ENCODE measurements at places on chromosomes 1 and 21. TPM values are rescaled to one million over a fixed set of nuclear protein-coding genes. Genes with fewer than 3 reads are reported as not detected.

DNA sequence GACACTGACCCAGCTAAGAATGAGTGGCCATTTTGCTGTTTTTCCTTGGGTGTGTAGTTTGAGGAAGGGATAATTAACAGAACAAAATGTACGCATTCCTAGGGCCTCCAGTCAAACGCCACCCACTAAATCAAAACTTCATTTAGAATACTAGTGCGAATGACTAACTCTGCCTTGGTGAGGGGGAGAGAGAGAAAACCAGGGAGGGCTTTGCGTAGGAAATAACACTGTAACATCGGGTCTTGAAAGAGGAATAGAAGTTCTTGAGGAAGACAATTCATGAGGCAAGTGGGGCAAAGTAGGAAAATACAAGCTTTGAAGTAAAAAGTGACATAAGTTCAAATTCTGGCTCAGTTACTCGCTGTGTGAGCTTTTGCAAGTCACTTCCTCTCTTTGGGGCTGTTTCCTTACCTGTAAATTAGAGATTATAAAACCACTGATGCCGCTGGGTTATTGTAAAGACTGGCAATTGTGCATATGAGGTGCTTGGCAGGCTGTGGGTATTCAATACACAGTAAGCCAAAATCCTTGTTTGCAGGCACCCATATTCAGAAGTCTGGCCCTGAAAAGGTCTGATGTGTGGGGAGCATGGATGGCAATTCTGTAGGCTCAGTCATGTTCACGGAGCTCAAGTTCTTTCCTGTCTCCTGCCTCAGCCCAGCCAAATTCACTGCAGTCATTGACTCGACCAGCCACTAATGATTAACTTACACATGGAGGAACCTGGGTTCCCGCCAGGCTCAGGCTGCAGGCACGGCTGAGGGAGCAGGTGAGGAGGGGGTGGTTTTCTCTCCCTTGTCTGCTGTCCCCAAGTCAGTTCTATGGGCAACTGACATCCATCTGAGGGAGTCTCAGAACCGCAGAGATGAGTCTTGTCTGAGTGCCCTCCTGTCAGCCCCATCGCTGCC is 140.3 kb upstream of the CSF3R start:
- DNase-seq, result no peak

- DNase-seq, result no peak
Measured at GRCh38 chr21:34362670-34363069, 1.1 kb upstream of the KCNE2 start.

GRCh38 chr1:64171797-64172281 is 31.6 kb upstream of the UBE2U start:
- no peak for DNase-seq

DNA sequence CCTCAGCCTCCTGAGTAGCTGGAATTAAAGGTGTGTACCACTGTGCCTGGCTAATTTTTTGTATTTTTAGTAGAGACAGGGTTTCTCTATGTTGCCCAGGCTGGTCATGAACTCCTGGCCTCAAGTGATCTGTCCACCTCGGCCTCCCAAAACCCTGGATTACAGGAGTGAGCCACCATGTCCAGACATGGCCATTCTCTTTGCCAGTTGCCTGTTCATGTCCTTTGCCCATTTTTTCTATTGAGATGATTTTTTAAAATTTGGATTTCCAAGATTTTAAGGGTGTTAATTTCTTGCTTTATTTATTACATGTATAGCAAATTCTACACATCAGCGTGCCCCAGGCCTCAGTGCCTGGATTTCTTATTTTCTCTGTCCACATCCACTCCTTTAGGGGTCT is 2.8 kb downstream of the POLR3GL start:
- DNase-seq, result no peak

- DNase-seq, result no peak
Measured at GRCh38 chr1:214548988-214549387, 2.4 kb downstream of the PTPN14 start.

- no peak for DNase-seq
Measured at GRCh38 chr1:44077421-44077820, 41.2 kb upstream of the KLF17 start.

GRCh38 chr1:12690156-12690555 is 25.8 kb upstream of the AADACL3 start:
- no peak for DNase-seq

DNA sequence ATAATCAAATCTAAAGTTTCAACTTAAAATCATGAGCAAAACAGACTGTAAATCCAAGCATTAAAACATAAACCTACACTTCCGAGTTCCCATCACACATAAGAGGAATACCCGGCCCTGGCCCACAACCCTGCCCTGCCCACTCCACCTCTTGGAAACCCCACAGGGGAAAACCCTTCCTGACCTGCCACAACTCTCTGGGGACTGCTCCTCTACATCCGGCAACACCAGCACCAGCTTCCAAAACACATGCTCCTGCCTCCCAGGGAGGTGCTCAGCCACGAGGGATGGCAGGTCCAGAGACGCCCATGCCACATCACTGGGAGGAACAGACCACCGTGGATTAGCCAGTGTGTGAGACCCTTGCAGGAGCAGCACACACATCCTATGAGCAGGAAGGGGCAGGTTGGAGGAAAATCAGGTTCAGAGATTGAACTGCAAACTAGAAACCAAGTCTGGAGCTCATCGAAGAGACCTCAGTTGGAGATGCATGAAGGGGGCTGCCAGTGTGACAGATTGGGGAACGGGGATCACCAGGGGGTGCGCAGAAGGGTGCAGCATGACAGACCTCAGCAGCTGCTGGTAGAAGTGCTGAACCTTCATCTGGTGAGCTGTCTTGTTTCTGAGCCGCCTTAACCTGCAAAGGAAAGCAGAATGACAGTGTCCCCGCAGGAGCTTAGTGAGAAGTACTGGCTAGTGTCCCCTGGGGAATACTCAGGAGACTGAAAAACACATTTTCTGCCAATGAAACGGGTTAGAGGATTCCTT is 25.8 kb upstream of the LSS start:
- DNase-seq, result no peak

DNA sequence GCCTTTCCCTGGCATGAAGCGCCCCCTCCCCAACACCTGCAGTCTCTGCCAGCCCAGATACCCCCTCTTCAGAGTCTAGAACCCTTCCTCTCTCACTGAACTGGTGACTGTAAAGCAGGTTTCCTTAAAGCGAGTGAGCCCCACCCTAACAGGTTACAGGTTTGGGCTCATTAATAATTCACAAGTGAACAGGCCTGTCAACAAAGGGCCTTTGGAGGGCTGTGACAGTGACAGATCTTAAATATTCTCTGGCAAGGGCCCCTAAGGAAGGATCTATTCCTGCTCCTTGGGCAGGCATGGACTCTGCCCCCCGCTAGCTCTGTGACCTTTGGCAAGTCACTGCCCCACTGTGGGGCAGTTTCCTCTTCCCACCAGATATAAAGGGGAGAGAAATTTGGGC is 5.6 kb upstream of the TTC39A start:
- no peak for DNase-seq

DNA sequence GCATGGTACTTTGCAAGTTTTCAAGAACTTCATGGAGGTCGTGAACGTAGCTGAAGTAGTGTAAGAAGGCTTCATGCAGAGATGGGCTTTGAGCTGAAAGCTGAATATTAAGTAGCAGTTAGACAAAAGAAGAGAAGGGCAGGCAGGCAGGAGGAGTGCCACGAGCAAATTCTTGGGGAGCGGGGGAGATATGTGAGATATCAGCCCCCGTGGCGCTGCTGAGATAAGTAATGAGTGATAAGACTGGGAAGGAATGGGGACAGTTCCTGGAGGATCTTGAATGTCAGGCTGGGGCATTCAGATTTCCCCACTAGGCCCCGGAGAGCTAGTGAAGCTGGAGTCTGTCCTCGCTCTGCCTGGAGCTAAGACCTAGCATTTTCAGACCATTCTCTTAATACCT is 27.9 kb upstream of the KIRREL1 start:
- no peak for DNase-seq

- peak; percentile 36 for DNase-seq
Measured at GRCh38 chr21:41953831-41954653, at the start of gene C2CD2. C2CD2 (minus strand) TSS chr21:41954018; CDS start chr21:41953648, 370 bp downstream.

GRCh38 chr1:86913399-86913895 is 479 bp downstream of the SELENOF start:
- DNase-seq, result peak; percentile 27

GRCh38 chr1:56438901-56439551 is 140.3 kb downstream of the PLPP3 start:
- DNase-seq, result no peak

DNA sequence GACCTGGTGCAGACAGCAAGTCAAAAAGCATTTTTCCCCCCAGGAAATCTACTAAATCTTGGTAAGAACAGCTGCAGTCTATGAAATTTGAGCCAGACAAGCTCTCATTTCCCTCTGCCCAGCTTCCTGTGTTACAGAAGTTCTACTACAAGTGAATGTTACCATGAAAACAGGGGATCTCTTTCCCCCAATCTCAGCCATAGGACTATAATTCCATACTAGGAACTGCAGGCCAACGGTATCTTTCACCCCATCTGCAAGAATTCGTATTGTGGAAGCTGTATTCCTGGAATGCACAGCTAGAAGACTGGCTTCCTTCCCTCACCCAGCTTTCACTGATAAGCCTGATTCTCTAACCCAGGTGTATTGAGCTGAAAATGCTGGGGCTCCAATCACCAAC is 1655.4 kb downstream of the BRINP3 start:
- DNase-seq, result no peak

DNA sequence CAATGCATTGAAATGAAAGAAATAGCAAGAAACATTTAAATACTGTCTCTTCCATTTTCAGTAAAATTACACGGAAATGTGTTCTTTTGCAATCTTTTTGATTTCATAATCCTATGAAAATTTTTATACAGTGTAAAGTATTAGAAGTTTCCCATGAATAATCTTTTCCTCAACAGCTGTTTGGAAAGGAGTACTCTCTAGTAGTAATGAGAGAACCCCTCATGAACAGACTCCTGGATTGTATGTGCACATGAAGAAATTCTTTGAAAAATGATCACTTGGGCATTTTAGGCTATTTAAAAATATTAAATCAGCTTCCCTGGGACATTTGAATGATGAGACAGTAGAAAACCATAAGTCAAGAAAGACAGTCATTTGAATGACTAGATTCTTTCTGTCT is 64.4 kb downstream of the LHX9 start:
- DNase-seq, result no peak

GRCh38 chr1:246651012-246651695 is 73.1 kb upstream of the SCCPDH start:
- no peak for DNase-seq

- no peak for DNase-seq
Measured at GRCh38 chr1:151513626-151514121, 2.5 kb downstream of the CGN start.

DNA sequence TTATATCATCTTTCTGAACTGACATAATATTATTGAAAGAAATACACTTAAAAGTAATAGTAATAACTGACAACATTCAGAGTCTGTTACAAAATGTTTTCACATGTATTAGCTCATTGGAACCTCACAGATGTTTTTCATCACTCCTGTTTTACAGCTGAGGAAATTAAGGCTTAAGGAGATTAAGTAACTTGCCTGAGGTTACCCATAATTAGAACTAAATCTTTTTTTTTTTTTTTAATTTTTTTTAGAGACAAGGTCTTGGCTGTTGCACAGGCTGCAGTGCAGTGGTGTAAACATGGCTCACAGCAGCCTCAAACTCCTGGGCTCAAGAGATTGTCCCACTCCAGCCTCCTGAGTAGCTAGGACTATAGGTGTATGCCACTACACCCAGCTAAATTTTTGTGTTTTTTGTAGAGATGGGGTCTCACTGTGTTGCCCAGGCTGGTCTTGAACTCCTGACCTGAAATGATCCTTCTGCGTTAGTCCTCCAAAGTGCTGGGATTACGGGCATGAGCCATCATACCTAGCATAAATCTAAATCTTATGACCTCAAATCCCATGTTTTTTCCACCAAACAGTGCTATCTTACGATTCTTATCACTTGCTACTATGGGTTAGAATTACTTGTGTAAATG is 64.7 kb upstream of the MACF1 start:
- DNase-seq, result no peak

DNA sequence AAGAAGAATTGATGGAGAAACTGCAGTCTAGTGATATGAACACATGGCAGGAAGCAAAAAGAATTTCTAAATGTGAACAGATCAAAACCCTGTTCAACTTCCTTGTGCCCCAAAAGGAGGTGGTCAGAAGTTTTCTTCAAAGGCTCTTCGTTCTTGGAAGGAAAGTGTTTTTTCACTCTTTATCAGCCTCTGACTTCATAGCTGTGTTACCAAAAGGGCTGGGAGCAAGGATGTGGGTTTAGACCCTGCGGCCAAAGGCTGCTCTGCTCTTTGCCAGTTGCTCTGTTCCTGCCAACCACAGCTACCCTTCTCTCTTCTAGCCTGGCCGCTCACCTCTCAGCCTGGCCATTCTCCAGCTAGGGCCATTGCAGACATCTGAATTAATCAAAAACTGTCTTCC is 53.8 kb downstream of the PTGER3 start:
- DNase-seq, result no peak

DNA sequence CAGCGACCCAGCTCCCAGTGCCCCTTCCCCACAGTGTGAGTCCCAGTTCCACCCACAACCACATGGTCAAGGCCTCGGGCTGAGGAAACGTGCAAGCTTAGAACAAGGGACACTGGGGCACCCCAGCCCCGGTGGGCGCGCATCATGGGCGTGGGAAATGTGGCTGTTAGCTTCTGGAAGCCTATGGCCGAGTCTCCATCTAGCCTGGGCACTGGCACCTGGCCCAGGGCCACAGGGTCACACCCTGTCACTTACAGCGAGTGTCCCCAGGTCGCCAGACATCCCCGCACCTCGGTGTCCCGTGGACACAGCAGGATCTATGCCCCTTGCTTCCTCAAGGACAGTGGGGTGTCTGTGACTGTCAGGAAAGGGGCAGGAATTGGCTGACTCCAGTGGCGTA is 37.0 kb upstream of the COL6A1 start:
- DNase-seq, result no peak

The ZC3H11A gene
- 161 TPM for total RNA-seq

The TMEM61 gene
- 0.23 TPM for total RNA-seq

The NBPF6 gene
- not detected for total RNA-seq

The GBP3 gene
- 3.2 TPM for total RNA-seq

The OSCP1 gene
- total RNA-seq, result 4.8 TPM

The SLC19A2 gene
- 6.5 TPM for total RNA-seq

The C1QC gene
- not detected for total RNA-seq

The WDR64 gene
- total RNA-seq, result not detected

The FCRL1 gene
- not detected for total RNA-seq

The LHX8 gene
- not detected for total RNA-seq

The CYP4A22 gene
- not detected for total RNA-seq

The PEAR1 gene
- total RNA-seq, result 0.09 TPM
